ENCODE measurements at places on chromosomes 4 and X.

- peak; percentile 38 for DNase-seq
Measured at GRCh38 chr4:112510291-112511092, 5.5 kb downstream of the NEUROG2 start.

- DNase-seq = no peak
Measured at GRCh38 chrX:102341867-102342266, 94.9 kb downstream of the NXF2 start.

GRCh38 chr4:165006456-165006855, 25.3 kb upstream of the TRIM60 start:
- no peak for DNase-seq

GRCh38 chrX:153560000-153560399, 38.9 kb downstream of the CCNQ start:
- peak; percentile 26 for DNase-seq

DNA sequence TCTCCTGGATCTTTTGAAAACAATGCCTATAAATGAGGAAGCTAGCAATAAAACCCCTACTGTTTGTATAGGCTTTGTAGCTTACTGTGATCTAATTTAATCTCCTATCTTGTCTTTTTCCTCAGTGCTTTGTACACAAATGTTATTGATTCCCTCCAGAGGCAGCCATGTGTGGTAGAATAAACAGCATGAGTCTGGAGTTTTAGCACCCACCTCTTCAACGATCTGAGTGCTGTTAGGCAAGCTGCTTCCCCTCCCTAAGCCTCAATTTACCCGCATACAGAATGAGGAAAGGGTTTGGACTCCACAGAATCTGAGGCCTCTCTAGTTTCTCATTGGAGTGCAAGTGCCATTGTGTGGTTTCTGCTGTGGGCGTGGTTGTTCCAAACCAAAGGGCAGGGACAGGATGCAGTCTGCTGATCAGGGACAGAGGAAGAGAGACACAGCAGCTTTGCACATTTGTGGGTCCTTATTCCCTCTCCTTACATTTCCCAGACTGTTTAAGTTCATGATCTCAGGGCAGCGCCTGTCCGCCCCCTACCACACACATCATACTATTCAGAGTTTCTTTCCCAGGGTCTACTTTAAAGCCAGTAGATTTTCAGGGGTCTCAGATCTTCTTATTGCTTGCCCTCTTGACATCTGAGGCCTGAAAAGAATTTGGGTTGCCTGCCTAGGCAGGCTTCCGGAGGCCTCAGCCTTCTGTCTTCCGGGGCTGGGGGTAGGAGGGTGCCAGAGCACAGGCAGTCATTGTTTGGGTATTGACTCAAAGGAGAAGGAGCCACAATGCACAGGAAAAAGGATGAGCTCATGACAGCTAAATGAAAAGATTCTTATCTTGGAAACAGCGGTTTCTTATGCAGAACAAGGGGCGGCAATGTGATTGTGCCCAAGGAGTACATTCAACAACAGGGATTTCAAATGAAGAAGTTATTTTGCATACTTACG, 114.9 kb upstream of the TEX13D start:
- DNase-seq = no peak

GRCh38 chr4:10687526-10687925, 3.0 kb upstream of the CLNK start:
- no peak for DNase-seq

- no peak for DNase-seq
Measured at GRCh38 chr4:78410225-78410624, 141.3 kb upstream of the ANXA3 start.

GRCh38 chr4:163193717-163194116, 27.0 kb upstream of the NAF1 start:
- DNase-seq = no peak

DNA sequence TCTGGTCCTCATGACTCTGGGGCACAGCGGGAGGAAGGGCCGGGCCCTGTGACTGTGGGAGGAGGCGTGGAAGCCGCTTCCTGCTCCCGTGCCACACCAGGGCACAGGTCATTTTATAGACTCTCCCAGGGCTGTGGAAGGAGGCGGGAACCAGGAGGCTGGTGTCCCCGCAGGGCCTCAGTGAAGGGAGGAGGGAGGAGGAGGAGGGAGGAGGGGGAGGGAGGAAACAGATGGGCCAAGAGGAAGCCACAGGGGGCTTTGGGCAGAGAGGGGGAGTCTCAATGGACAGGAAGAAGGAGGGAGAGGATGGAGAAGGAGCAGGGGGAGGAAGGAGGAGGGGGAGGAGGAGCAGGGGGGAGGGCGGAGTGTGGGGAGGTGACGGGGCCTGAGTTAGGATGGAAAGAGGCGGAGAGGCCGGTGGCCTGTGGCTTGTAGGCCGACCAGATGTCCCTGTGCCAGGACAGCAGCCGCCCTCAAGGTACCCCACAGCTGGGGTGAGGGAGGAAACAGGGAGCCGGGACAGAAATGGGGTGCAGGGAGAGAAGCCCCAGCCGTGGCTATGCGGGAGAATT, 6.2 kb upstream of the PLCXD1 start:
- DNase-seq = peak; percentile 19

- no peak for DNase-seq
Measured at GRCh38 chrX:104310657-104311254, 56.0 kb upstream of the ESX1 start.

DNA sequence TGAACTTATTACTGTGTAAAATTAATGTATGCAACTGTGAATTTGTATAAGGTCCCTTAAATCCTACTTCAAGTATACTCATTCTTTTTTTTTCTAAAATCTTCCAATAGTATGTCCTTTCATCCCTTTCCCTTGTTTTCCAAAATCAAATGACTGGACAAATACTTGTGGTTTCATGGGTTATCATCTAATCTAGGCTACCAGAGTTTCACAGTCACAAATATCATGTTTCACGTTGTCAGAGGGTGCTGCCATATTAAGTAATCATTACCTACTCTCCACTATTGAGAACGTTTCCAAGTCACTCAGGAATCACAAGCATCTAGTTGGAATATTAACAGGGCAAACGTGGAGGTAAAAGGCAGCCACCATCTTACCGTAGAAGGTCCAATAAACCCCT, 1235.0 kb upstream of the TENM3 start:
- no peak for DNase-seq

DNA sequence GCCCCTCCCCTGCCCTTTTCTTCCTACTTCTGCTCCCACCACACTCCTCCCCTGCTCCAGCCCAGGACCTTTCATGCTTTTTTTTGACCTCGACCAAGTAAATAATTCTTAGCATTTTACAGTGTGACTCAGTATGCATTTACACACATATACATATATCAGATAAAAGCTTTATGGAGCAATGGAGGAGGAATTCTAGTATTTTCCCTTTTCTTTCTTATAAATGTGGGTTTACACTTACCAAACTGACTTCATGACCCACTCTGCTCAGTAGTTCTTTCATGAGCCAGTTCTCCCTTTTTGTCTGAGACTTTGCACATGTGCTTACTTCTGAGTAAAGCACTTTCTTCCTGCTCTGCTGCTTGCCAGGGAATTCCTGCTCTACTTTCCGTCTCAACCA, 111.8 kb upstream of the H2AZ1 start:
- no peak for DNase-seq

GRCh38 chr4:161280929-161281328, 882.9 kb downstream of the FSTL5 start:
- no peak for DNase-seq

DNA sequence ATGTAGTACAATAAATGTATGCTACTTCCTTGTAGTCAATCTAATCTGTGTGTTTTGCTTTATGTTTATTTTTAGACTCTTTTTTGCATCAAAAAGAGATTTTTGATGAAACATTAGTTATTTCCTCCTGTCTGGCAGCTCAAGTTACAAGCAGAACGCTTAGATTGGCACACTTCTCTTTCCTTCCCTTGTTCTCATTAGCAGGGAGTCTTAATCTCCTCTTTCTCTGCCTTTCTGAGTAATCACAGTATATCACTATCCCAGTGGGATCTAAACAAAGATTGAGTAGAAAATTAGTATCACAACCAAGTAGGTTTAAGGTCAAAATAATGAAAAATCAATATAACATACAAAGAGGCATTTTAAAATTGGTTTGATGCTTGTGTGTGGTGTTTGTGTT, 1192.6 kb downstream of the C4orf33 start:
- no peak for DNase-seq

DNA sequence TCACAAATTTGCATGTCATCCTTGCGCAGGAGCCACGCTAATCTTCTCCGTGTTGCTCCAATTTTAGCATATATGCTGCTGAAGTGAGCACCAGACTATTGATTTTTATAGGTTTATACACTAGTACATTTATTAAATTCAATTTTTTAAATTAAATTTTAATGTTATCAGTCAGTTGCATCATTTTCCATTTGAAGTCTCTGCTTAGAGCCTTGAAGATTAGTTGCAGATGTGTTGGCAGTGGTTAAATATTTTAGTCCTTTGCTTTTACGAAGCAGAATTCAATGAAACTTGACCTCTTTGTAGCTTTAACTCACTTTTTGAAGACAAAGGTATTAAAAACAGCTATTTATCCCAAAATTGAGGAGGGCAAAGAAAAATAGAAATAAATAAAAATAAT, 16.5 kb downstream of the TRAPPC11 start:
- DNase-seq = peak; percentile 33

GRCh38 chr4:89574176-89574575, 262.8 kb downstream of the SNCA start:
- DNase-seq = no peak

DNA sequence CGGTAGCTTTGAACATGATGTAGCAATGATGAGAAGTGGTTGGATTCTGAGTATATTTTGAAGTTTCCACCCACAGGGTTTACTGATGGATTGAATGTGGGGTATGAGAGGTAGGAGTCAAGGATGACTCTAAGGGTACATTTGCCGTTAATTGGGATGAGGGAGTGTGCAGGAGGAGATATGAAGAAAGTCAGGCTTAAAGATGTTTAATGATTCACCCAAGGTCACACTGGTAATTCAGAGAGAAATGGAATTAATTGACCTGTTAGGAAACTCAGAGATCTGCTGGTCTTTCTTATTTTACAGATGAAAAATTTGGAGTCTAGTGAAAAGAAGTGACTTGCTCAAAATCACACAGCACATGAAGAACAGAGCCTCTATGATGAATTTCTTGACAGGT, 390.7 kb downstream of the GBA3 start:
- no peak for DNase-seq

GRCh38 chr4:106424426-106424825, 55.8 kb upstream of the GIMD1 start:
- no peak for DNase-seq

DNA sequence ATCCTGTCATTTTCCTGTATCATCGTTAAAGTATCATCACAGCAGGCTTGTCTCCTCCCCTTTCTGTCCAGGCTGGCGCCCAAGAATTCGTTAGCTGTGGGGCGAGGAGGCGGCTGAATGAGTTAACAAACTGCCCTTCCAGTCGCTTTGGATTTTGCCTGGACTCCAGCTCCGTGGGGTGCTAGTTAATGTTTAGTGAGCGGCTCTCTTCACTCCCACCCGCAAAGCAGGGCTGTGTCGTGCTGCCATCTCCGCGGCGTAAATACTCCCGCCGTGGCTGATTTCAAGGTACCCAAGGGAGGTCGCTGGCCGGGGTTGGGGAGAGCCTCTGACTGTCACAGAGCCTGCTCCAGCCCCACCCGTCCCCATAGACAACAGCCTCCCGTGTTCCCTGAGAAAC, 44.9 kb upstream of the SPRY1 start:
- DNase-seq = no peak

- DNase-seq = no peak
Measured at GRCh38 chr4:176262243-176262642, 6.8 kb downstream of the ASB5 start.

- peak; percentile 72 for DNase-seq
Measured at GRCh38 chrX:39645178-39645895, 452.4 kb downstream of the BCOR start.

GRCh38 chr4:168837922-168838321, 172.1 kb downstream of the CBR4 start:
- DNase-seq = no peak

DNA sequence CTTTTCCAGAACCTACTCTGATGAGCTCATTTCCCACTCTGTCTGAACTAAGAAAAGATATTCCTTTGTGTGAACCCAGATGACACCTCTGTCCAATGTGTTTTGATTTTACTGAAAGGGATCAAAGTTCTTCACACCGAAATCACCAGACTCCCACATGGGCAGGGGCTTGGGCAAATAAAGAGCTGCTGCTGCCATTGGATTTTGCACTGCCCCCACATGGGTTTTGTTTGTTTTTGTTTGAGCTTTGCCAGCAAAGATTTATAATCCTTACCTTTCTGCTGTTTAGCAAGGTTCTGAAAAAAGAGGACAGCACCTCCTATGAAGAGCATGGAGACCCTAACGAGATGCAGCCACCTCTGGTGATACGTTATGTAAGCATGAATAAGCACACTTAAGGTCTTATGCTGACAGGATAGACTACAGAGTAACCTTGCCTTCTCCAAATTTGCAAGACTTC, 44.3 kb downstream of the HSD17B13 start:
- DNase-seq = no peak

DNA sequence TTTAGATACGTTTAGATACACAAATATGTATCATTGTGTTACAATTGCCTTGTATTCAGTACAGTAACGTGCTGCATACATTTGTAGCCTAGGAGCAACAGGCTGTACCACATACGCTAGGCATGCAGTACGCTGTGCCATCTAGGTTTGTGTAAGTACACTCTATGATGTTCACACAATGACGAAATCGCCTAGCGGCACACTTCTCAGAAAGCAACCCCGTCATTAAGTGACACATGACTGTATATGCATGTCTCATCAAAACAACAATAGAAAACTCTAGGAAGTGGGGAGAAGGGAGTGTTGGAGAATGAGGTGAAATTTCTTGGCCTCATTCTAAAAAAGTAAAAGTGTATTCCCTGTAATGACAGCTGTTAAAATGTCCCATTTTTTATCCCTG, 32.7 kb downstream of the CCDC149 start:
- DNase-seq = no peak

DNA sequence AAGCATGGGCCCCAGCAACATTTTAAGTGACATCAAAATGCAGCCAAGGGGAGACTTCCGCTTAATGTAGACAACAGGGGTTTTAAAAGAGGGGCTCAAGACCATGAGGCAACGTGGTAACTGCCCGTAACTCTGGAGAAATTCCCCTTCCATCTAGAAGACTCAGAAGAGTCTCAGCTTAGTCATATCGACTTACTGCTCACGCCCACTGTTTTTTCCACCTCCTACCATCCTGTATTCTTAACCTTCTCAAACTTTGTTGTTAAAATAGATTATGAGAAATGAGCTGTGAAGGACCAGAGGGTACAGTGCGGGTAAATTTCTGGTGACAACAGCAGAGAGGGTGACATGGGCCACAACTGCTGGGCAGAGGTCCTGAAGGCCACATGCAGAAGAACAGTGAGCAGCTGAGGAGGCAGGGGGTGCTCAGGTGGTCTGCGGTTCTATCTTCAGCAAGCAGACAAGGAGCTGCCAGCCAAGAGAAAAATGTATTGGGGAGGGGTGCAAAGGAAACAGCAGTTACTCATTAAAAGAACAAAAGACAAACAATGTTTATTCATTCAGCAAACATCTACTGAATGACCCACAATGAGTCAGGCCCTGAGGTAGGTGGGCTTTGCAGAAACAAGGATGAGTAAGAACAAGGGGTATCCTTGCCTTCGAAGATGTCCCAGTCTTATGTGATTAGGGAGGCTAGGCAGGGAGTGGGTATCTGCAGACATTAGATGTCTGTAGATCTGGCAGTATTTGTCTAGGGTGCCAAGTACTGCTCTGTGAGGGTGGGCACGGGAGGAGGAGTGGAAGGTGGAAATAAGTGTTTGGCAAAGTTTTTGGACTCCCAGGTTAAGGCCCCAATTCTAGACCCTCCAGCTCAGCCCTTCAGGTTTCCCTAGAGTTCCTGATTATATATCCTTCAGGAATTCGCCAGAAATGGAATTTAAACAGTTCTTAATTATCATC, 175.3 kb downstream of the TSPAN5 start:
- no peak for DNase-seq

- DNase-seq = peak; percentile 36
Measured at GRCh38 chr4:144213371-144213770, 72.9 kb upstream of the GYPA start.

GRCh38 chrX:154374313-154375155, at the start of gene FLNA:
TSS of gene FLNA (minus strand) at chrX:154374634. CDS start at chrX:154371245, 3,389 bp downstream.
- no peak for DNase-seq

Data from muscle of back (tissue), 13 donors.